Occipital lobe (tissue), 3 donors: ENCODE measurements at places on chromosomes 6 and 20. TPM values are rescaled to one million over a fixed set of nuclear protein-coding genes. Genes with fewer than 3 reads are reported as not detected.

Gene NECAB3
- 27.8 TPM for total RNA-seq

DNA sequence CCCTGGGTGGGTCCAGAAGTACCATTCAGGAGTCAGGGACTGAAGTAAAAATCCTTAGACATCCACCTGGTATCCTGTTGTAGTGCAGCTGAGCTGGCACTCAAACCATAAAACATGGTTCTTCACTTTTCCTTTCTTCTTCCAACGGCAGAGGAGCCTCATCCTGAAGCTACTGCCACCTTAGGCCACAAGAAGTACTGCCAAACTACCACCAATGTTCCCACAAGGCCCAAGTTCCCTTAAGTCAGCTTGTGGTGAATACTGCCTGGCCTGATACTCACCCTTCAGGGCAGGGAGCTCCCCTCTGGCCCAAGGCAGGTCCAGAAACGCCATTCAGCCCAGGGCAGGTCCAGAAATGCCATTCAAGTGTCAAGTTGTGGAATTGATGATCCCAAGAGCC, 1053.4 kb upstream of the CITED2 start:
- no peak for DNase-seq

DNA sequence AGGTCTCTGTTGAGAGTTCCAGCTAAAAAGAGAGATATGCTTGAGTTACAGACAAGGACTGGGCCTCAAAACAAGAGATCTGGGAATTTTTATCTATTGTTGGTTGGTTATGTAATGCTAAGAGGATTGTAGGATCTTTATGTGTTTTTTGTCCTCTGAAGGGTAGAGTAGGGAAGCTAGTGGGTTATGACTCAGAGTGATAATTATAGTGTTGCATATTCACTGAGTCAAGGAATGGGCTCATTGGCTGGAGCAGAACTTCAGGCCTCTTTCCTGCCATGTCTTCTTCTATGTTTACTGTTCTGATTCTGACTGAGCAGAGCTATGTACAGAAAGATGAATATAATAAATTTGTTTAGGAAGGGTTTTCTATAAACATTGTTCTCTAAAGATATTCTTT, 66.1 kb upstream of the NOX3 start:
- no peak for DNase-seq

Gene SLC32A1
- total RNA-seq: 6.4 TPM

- no peak for DNase-seq
Measured at GRCh38 chr6:1704711-1705110, 95.0 kb downstream of the FOXC1 start.

DNA sequence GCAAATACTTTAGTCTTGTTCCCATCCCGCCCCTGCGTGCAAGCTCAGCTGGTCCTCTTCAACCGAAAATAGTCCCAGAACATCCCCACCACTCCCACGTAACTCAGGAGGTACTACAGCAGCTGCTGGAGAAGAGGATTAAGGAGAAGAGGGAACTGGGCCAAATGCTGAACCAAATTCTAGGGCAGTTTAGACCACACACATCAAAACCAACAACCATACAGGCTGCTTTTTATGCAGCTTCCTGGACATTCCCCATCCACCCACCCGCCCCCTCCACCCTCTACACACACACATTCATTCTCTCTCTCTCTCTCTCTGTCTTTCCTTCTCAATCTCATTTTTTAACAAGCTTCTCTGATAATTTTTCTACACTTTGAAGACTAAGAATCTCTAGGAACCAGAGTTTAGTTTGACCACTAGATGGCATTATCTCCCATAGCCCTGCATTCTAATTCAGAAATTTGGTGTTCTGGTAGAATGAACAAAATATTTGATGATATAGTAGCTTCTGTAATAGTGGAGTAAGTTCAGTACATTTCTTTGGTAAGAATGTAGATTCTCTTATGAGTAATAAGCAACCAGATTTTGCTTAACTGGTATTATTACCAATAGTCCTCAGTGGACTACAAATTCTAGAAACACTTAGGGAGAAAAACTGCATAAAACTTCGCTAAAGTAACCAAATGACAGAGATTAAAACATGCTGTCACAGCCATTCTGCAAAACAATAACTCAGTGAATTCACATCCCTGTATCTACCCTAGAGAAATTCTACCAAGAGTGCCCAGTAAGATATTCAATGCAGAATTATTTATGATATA, 52.1 kb upstream of the BEND6 start:
- DNase-seq: peak; percentile 52

Gene DDO
- 0.16 TPM for total RNA-seq

Gene RFX6
- total RNA-seq: not detected

DNA sequence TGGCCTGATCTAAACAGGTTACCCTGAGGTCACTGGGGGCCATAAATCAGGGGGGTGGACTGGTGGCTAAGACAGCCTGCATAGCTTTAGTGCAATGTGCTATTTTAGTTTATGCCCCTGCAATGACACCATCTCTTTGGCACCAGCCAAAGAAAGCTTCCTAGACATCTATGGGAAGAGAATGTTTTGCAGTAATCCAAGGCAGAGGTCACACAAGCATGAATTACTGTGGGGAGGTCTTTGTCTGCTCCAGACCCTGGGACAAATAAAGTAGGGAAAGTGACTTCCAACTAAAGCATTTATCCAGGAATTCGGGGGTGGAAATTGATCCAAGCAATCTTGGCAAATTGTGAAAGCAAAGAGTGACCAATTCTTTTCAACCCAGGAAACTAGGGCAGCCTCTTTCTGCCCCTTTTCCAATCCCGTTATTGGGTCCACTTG, 5.3 kb downstream of the RIPOR2 start:
- no peak for DNase-seq
